ENCODE measurements at places on chromosomes 1 and 21.

- no peak for DNase-seq
These were observed 18.2 kb downstream of the INAVA start for GRCh38 chr1:200912737-200913407.

GRCh38 chr21:41426676-41427404 lies 801 bp downstream of the MX1 start:
- no peak for DNase-seq

GRCh38 chr1:2965676-2966075 lies 55.6 kb upstream of the ACTRT2 start:
- no peak for DNase-seq

GRCh38 chr21:41709965-41710822 lies 56.7 kb downstream of the RIPK4 start:
- DNase-seq, result no peak
